ENCODE measurements at places on chromosomes 6 and 20. TPM values are rescaled to one million over a fixed set of nuclear protein-coding genes. Genes with fewer than 3 reads are reported as not detected.

Gene PRR18
- total RNA-seq, result not detected

- H3K4me3 ChIP-seq, result no peak overlapping the region
- no peak overlapping the region for H3K27ac ChIP-seq
- peaks cover 20% of the 10 kb centered on the region for H3K4me1 ChIP-seq
- no peak for DNase-seq
These were observed 37.4 kb upstream of the FAM83C start for GRCh38 chr20:35329435-35330139.

Gene KIAA1755
- 0.99 TPM for total RNA-seq

Gene HLA-DRB5
- total RNA-seq, result 19.8 TPM

Gene TMEM181
- 19.8 TPM for total RNA-seq

GRCh38 chr20:38995536-38996044, 33.4 kb downstream of the DHX35 start:
- H3K27me3 ChIP-seq, result no peaks in the 10 kb centered on the region
- no peaks in the 10 kb centered on the region for H3K4me1 ChIP-seq
- no peaks in the 10 kb centered on the region for H3K36me3 ChIP-seq
- H3K27ac ChIP-seq, result no peak overlapping the region
- no peak for DNase-seq
- H3K4me3 ChIP-seq, result no peak overlapping the region

- H3K4me3 ChIP-seq, result no peak overlapping the region
- H3K27me3 ChIP-seq, result no peaks in the 10 kb centered on the region
- DNase-seq, result no peak
- H3K4me1 ChIP-seq, result peaks cover 10% of the 10 kb centered on the region
- no peaks in the 10 kb centered on the region for H3K36me3 ChIP-seq
- H3K27ac ChIP-seq, result no peak overlapping the region
These were observed 3.5 kb downstream of the RNF8 start for GRCh38 chr6:37357288-37357687.

DNA sequence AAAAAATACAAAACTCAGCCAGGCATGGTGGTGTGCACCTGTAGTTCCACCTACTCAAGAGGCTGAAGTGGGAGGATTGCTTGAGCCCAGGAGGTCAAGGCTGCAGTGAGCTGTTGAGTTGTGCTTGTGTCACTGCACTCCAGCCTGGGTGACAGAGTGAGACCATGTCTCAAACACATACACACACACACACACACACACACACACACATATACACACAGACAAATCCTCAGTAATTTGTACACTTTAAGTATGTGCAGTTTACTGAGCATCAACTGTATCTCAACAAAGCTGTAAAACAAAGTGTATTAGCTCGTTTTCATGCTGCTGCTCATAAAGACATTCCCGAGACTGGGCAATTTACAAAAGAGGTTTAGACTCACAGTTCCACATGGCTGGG, 7.3 kb downstream of the TFB1M start:
- DNase-seq, result no peak
- no peaks in the 10 kb centered on the region for H3K27me3 ChIP-seq
- H3K36me3 ChIP-seq, result peaks cover 9% of the 10 kb centered on the region
- peaks cover 11% of the 10 kb centered on the region for H3K4me1 ChIP-seq
- no peak overlapping the region for H3K4me3 ChIP-seq
- no peak overlapping the region for H3K27ac ChIP-seq

DNA sequence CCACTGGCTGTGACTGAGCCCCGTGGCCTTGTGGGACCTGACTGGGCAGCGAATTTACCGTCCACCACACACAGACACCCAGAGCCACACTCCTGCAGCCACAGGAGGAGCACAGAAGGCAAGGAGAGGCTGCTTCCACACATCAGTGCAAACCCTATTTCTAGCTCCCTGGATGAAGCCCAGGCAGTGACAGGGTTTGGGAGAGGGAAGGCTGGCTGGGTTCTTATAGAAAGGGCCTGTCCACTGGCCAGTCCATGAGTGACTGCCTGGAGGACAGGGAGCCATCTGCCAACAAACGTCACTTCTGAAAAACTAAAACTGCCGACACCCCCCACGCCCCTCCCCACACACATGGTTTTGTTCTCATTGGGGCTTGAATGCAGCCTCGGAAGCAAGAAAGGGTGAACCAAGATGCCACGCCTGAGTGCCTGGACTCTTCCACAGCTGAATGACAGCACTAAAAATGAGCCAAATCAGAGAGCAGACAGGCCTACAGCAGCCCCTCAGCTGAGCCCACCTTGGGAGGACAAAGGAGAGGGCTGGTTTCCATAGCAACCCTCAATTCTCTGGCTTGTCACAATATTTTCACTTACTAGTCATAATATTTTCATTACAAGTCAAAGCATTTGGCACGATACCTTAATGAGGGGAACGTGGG, 38.4 kb downstream of the RRBP1 start:
- DNase-seq, result no peak
- peaks cover 88% of the 10 kb centered on the region for H3K4me1 ChIP-seq

DNA sequence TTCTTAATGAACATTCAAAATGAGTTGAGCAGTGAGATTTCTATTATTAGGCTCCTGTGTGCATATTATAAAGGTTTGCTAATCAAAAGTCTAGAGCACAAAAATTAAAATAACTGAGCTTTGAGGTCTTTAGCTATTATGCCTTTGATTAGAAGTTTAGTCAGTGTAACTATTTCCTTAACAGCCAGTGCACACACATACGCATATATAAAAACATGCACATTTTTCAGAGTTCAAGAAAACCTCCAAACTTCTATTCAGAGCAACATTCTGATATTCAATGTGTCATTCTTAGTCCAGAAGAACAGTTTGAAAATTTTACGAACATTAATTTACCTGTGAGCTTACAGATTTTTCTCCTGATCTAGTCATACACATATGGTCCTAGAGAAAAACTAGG, 48.3 kb upstream of the MYB start:
- H3K36me3 ChIP-seq, result no peaks in the 10 kb centered on the region
- no peak for DNase-seq
- no peaks in the 10 kb centered on the region for H3K27me3 ChIP-seq

GRCh38 chr6:72761761-72762160, 139.9 kb downstream of the KCNQ5 start:
- H3K27me3 ChIP-seq, result no peaks in the 10 kb centered on the region
- DNase-seq, result no peak
- H3K4me1 ChIP-seq, result peaks cover 18% of the 10 kb centered on the region
- no peak overlapping the region for H3K27ac ChIP-seq
- H3K36me3 ChIP-seq, result no peaks in the 10 kb centered on the region

DNA sequence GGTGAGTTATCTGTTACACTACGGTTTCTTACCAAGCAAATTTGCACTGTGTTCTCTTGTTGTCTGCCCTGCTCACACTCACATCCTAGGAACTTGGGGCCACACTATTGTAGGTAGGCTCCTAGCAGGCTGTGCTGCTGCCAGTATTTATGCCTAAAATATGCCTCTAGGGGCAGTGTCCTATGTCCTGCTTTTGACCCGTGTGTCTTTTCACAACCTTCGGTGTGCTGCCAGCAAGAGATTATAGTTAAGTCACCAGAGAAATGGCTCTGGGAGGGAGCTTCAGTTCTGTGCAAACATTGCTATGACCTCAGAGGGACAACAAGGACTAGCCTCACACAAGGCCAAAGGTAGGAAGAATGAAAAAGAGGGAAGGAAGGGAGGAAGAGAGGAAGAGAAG, 8.9 kb upstream of the TAAR5 start:
- no peak for DNase-seq
- H3K27me3 ChIP-seq, result no peaks in the 10 kb centered on the region
- no peak overlapping the region for H3K4me3 ChIP-seq
- H3K4me1 ChIP-seq, result no peaks in the 10 kb centered on the region

DNA sequence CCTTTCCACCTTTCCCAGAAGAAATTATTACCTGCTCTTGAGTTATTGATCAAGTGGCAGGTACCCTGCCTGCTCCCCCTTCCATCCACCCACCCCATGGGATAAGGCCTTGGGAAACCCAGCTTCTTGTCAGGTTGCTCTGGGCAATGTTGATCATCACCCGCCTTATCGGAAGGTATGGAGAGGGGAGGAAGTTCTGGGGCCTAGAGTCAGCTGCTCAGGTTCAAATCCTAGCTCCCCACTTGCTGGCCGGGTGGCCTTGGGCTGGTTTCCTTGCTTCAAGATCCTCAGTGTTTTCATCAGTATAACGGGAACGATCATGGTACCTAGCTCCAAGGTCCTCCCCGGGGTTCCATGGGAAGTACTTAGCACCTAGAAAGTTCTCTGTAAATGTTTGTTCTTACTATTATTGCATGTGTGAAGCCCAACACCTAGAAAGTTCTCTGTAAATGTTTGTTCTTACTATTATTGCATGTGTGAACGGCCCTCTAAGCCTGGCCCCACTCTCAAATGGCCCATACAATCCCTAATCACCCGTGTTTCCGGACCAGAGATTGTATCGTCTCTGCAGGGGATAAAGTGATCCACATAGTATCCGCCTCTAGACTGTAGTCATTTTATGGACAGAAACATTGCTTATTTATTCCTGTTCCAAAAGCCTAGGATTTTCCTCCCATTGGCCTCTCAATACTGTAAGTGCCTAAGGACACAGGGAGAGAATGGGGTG, 1.1 kb upstream of the PREX1 start:
- H3K27ac ChIP-seq, result no peak overlapping the region
- H3K36me3 ChIP-seq, result no peaks in the 10 kb centered on the region
- no peak for DNase-seq
- peaks cover 8% of the 10 kb centered on the region for H3K4me1 ChIP-seq

GRCh38 chr20:60066438-60066823, 108.2 kb downstream of the CDH26 start:
- no peaks in the 10 kb centered on the region for H3K4me1 ChIP-seq
- no peaks in the 10 kb centered on the region for H3K27me3 ChIP-seq
- H3K4me3 ChIP-seq, result no peak overlapping the region
- no peak for DNase-seq

Gene SALL4
- total RNA-seq, result 1.6 TPM

Gene ECT2L
- total RNA-seq, result not detected

Data from body of pancreas (tissue), 4 donors.